ENCODE measurements at places on chromosomes 6 and 20. TPM values are rescaled to one million over a fixed set of nuclear protein-coding genes. Genes with fewer than 3 reads are reported as not detected.

GRCh38 chr6:150016324-150017185 is 8.8 kb downstream of the RAET1L start:
- no peak overlapping the region for H3K4me3 ChIP-seq
- H3K27me3 ChIP-seq, result peaks cover 57% of the 10 kb centered on the region
- no peak overlapping the region for H3K27ac ChIP-seq
- H3K4me1 ChIP-seq, result peaks cover 12% of the 10 kb centered on the region

- no peaks in the 10 kb centered on the region for H3K27me3 ChIP-seq
- no peak overlapping the region for H3K4me3 ChIP-seq
- DNase-seq, result no peak
Observed at GRCh38 chr6:9487128-9487527, 927.7 kb downstream of the TFAP2A start.

DNA sequence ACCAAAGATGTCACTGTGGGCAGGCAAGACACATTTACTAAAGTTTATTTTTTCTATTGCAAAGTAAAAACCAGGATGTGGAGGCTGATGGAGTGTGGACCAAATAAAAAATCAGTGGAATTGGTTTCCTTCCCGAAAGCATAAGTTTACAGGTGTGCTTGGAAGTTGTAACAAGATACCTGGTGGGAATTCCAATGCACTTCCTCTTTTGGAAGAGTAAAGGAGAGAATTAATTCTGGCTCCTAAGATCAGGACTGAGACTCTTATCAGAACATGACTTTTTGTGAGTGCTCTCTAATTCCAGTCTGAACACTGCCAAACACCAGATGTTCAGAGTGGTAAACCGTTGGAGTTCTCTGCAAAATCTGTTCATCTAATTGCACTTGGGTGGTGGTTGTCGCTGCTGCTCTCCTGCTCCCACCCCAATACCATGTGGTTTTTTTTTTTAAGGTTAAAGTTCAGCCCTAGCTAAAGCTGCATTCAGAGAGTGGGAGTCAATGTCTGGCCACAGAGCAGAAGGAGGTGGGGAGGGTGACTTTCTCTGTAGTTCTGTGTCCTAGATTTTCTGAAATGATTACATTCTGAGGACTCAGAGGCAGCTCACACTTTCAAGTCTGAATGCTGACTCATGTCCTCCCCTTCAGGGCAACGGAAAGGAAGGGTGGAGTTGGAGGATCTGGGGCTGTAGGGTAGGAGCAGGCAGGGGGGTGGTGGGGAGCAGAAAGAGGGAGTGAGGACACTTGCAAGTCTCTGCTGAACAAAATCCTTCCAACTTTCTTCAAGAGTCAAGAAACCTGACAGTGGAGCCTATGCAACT is 275.8 kb upstream of the PRDM1 start:
- peak overlapping the region; percentile 73 for H3K4me3 ChIP-seq
- H3K27me3 ChIP-seq, result no peaks in the 10 kb centered on the region
- H3K4me1 ChIP-seq, result peaks cover 33% of the 10 kb centered on the region

The LY6G5C gene
- 5.4 TPM for total RNA-seq

The NKX2-4 gene
- total RNA-seq, result not detected

DNA sequence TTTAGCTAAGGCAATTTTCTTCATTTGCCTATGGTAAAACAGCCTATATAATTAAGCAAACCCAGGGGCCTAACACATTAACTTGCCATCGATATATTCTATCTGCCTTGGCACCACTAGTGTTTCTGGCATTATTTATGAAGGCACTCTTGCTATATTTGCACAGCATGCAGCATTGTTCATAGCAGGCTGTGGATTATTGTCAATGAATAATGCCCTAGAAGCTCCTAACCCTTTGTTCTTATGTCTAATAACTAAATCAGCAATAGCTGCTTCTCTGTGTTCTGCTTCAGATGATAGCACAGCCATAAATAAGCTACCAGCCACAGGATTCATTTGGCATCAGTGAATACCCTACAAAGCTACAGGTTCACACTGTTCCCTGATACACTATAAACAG is 254.8 kb upstream of the STXBP5 start:
- peaks cover 8% of the 10 kb centered on the region for H3K4me1 ChIP-seq
- DNase-seq, result no peak
- no peak overlapping the region for H3K27ac ChIP-seq
- H3K27me3 ChIP-seq, result peaks cover 3% of the 10 kb centered on the region

The ENPP3 gene
- 11.5 TPM for total RNA-seq

The VAPB gene
- total RNA-seq, result 30.0 TPM

Data from natural killer cell treated with Interleukin-12 subunit alpha and Interleukin-12 subunit beta and Interleukin-15 and Interleukin-18, amount 100 ng/mL, for 72 hours (primary cell).